ENCODE measurements at places on chromosomes 13 and 19.

GRCh38 chr13:31369213-31369612 lies 169.4 kb downstream of the B3GLCT start:
- no peak for DNase-seq

DNA sequence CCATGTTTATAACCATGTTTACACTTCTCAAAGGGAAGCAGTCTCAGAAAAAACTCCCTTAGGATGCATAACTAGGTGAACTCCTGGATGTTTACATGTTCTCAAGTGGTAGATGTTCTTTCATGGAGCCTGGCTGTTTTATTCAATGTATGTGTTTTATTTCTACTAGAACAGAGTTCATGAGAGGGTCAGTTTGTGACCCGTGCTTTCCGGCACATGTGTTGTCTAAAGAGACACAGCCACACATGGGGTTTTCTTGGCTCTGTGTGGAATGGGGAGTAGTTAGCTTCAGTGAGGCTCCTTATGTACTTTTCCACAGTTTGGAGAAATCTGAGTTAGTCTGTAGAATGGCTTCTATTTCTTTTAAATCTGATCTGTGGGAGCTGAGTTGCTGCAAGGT lies 60.9 kb downstream of the ATP8A2 start:
- peak; percentile 50 for DNase-seq

DNA sequence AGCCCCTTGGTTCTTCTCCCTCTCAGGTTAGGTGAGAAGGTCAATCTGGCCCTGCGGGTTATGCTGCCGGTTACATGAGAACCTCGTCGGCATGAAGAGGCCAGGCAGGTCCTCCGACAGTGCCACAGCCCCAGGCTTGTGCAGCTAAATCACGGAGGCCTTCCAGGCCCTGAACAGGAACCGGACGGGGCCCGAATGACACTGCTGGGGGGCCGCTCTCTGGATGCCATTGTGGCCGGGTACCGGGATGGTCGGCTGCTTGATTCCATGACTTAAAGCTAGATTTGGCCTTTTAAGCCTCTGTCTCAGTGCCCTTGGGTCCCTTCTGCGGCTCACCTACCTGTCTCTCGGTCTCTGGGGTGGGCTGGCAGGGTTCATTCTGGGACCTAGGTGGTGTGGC lies 48.4 kb downstream of the C1QTNF9 start:
- no peak for DNase-seq

- no peak for DNase-seq
Observed at GRCh38 chr19:3234800-3235199, 10.3 kb downstream of the CELF5 start.

GRCh38 chr19:34317311-34317927 lies 47.6 kb upstream of the GPI start:
- DNase-seq = no peak

- no peak for DNase-seq
Observed at GRCh38 chr13:64332048-64332447, 2898.1 kb downstream of the PCDH9 start.

DNA sequence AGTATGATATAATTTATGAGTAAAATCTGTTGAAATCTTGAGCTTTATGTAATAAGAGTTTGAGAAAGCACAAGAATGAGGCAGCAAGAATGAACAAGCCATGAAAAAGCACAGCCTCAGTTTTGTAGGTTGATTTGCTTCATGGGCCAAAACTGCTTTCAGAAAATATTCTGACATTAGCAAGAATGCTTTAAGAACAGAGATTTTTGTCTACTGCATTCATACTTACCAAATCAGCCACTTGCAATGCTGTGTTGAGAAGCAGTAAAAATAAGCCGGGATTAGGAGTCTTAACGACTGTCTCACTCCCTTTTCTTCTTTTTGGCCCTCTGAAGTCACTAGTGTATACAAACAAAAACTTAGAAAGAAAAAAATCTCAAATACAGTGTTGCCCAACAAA lies 114.5 kb downstream of the POSTN start:
- DNase-seq = no peak

GRCh38 chr19:12872255-12872654 lies 9.0 kb downstream of the DNASE2 start:
- DNase-seq = no peak

DNA sequence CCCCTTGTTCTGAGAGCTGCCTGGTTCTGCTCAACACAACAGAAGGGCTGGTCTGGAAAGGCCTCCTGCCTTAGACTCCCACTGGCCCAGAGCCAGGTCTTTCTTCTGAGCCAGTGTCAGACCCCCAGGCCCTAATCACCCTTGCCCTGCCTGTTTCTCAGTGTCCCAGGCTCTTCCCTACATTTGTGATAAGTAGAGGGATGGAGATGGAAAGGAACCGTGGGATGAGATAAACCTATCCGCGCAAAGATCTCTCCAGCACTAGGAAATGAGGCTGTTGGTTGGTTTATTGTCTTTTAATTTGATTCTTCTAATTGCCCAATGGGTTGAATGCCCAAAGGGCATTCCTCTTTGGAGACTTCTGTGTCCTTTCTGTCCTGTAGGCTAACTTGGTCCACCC lies 470.0 kb downstream of the TSHZ3 start:
- DNase-seq = no peak

DNA sequence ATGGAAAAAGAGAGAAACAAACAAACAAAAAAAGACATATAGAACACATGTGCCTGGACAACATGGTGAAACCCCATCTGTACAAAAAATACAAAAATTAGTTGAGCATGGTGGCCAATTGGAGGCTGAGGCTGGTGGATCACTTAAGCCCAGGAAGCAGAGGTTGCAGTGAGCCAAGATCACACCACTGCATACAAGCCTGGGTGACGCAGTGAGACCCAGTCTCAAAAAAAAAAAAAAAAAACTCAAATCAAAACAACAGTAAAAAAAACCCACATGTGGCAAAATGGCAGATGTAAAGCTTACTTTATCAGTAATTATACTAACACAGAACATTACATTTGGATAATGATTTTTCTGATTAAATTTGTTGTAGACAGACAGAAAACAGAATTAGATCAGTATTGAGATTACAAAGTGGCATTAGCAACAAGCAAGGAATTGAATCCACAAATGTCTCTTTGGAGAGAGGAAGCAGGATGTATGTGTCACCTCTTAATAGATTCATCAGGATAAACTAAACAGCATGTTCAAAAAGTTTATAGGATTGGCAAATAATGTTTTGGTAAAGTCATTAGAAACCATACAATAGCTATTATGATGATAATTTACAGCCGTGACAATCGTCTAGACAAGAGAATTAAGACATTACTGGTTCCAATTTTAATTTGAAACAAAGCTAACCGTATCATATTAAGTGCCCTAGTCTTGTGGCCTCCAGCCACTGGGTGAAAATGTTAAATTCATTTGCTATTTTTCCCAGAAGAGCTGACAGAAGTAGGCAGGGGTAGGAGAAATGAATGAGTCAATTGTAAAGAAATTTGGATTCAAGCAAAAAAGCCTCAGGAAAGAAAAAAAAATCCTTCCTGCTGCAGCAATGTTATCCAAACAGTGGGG lies 206.0 kb downstream of the FGF14 start:
- DNase-seq = no peak

DNA sequence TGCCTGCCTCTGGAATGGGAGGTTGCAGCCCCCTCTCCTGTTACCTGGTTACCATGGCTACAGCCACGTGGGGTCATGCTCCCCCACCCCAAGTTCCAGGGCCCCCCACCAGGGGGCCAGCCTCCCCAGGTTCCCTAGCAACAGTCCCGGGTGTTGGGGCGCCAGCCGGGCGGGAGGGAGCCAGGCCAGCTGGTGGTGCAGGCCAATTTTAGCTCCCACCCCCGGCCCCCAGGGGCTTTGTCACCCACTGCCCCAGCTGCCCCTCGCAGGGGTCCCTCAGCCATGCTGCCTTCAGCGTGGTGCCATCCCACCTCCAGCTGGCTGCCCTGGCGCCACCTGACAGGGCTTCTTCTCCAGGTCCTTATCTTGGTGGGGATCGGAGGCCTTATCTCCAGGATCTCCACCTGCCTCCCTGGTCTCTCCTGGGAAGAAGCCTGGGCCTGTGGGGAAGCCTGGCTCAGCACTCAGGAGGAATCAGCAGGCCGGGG lies 3.0 kb downstream of the MARK4 start:
- DNase-seq = no peak

DNA sequence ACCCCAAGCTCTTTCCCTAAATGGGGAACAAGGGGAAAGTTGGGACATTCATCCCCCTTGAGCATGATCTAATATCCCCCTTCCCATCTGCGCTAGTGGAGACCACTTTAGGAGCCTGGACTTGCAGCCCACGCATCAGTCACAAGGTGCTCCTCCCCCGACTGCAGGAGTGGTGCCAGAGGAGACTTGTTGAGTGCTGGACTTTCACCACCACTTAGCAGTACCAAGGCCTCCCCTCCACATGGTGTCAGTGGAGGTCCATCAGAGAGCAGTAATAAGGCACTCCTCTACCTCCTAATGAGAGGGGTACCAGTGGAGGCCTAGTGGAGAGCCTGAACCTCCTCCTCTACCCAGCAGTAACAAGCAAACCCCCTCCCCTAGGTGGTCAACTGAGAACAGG lies 22.5 kb downstream of the CAB39L start:
- DNase-seq = no peak

DNA sequence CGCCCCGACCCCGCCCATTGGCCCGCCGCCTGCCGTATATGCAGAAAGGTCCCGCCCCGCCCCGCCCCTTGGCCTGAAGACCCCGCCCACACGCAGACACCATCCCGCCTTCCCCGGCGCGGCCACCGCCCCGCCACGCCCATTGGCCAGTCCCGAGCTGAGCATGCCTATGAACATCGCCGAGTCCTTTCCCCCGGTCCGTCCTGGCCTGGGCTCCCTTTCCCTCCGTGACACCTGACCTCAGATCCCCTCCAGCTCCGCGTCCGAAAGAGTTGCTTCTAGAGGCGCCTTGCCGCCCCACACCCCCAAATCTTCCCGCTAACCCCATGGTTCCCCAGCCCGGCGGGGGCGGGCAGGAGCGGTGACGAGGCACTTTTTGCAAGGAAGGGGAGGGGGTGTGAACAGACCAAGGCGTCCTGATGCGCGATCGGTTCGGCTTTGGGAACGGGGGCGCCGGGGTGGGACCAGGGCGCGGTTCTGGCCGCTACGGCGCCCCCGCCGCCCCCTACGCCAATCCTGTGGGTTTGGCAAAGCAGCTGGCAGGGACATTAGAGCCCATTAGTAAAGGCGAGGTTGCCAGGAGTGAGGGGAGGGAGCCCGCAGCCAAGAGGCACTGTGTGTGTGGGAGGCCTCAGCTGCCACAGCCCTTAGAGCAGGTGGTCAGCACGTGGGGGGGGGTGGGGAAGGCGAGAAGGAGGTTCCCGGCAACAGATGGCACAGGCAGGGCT lies 406 bp upstream of the NUMBL start:
- peak; percentile 88 for DNase-seq

GRCh38 chr13:97743938-97744337 lies 209.5 kb upstream of the IPO5 start:
- DNase-seq = no peak

DNA sequence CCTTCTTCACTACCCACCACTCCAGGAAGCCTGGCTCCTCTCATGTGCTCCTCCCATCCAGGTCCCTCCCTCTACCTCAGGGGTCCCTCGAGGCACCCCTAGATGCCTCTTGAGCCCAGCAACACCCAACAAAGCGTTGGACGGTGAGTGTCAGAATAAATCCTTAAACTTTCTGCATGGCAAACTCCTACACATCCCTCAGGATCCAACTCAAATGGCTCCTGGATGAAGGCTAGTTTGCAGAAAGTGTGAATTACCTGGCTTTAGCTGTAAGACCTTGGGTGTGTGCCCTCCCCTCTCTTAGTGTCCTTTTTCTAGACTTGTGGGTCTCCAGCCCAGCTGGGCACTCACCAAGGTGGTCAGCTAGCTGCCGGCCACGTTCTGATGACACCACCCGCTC lies 5.4 kb downstream of the MPV17L2 start:
- no peak for DNase-seq

DNA sequence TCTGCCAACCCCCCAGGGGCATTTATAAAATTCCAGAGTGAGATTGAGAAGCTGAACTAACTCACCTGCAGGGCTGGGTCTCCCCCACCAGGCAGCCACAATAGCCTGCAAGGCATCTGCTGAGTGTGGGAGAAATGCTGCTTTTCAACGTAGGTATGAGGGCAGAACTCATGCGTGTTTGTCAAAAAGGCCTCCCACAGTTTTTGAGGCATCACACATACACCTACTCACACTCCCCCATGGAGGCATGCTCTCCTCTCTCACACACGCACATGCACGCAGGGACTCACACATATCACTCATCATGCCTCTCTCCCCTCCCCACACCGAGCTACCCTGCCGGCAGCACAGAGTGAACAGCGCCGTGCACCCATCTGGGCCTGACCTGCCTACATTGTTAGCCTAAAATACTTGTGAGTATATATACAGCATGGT lies 390.5 kb downstream of the FGF9 start:
- DNase-seq = no peak

- no peak for DNase-seq
Observed at GRCh38 chr19:54388802-54389139, 24.0 kb upstream of the LAIR1 start.

DNA sequence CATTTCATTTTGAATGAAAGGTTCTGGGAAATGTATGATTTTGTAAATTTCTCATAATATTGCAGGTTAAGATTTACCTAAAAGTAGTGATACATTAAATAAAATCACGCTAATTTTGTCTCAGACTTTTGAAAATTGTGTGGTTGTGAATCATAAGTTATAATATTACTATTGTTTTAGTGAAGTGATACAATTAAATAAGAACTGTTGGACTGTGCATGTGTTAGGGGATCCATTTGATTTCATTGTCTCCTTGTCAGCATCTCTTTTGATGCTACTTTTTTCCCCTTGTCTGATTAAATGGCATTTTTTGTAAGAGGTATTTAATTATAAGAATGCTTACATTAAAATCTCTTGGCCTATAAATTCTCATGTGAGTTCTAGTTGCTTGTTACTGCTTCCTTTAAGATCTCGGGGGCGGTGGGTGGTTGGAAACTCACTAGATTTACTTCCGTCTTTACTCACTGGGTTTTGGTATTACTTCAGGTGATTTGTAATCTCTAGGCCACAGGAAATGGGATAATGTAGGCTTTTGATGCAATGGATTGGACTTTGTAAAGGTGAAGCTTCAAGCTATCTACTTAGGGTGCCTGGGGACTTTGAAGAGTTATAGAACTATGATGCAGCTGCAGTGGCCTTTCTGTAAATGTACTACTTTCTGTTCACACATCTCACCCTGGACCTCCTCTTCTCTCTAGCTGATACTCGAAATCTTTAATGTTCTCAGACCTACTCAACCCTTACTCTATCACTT lies 66.5 kb downstream of the PAN3 start:
- DNase-seq = no peak

- DNase-seq = no peak
Observed at GRCh38 chr13:71864986-71865873, 1.8 kb downstream of the DACH1 start.

DNA sequence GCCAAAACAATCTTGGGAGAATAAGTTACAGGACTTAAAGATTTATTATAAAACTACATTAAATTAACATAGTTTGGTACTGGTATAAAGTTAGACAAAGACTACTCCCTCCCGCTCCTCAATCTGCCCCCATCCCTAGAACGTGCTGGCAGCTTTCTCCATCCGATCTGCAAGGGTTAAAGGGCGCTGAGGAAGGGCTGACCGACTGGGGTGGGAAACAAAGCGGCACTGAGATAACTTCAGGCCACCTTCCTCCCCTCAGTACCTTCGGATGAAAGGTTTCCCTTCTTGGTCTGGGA lies 790 bp upstream of the SUGT1 start:
- no peak for DNase-seq

All from left kidney (tissue), 8 donors.